Naive thymus-derived CD4-positive, alpha-beta T cell (primary cell): ENCODE measurements at places on chromosomes 5 and 9. TPM values are rescaled to one million over a fixed set of nuclear protein-coding genes. Genes with fewer than 3 reads are reported as not detected.

DNA sequence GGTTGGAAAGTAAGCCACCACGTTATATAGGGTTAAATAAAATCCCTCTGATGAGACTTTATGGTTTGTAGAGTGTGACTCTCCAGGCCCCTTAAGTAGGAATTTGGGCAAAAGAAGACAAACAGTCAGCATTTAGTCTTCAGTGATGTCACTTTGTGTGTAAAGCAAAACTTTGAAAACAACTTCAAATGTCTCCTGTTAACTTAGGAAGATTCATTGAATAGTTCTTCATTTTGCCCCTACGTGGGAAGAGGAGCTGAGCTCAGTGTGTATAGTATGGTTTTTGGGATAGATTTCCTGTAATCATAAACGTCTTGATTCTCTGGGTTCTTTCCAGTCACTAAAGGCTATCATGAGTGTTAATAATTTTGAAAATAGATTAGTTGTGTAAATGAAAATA lies 101.3 kb downstream of the GADD45G start:
- H3K27ac ChIP-seq: no peak overlapping the region
- DNase-seq: no peak
- no peaks in the 10 kb centered on the region for H3K36me3 ChIP-seq
- no peak overlapping the region for H3K4me3 ChIP-seq
- H3K27me3 ChIP-seq: no peaks in the 10 kb centered on the region
- H3K4me1 ChIP-seq: peaks cover 10% of the 10 kb centered on the region

DNA sequence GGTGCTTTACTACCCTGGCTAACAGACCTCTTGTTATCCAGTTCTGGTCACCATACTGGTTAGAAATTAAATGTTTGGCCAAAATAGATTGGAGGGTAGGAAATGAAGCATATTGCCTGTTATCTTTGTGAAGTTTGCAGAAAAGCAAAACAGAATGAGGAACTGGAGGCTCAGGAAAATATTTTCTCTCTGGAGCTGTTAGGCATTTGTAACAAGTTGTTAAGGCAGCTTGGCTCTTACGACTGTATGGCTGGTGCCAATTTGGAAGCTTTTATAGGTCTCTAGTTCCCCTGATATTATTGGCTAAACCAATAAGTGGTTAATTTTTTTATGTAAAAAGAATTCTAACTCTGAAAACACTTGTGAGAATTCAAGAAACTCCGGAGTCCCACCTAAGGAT lies 35.8 kb downstream of the CDH6 start:
- DNase-seq: no peak
- H3K4me3 ChIP-seq: no peak overlapping the region
- no peaks in the 10 kb centered on the region for H3K36me3 ChIP-seq
- H3K4me1 ChIP-seq: no peaks in the 10 kb centered on the region

Gene BAAT
- not detected for polyA plus RNA-seq

DNA sequence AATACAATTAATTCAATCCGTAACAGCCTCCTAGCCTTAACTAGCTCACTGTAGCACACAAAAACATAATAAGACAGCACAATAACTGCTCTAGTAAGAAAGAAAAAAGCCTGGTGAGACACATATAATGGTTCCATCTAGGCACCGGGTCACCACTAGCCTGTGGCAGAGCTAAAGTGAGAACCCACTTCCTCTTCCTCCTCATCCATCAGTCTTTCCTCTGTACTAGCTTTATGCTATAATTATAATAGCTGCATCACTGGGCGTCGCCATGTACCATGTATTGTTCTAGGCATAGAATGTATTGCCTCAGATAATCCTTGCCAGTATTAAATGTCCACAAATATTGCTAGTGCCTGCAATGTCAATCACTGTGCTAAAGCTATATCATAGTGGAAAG lies 23.1 kb downstream of the ADRB2 start:
- H3K36me3 ChIP-seq: no peaks in the 10 kb centered on the region
- H3K4me3 ChIP-seq: peak overlapping the region; percentile 0
- no peaks in the 10 kb centered on the region for H3K27me3 ChIP-seq
- H3K4me1 ChIP-seq: peaks cover 22% of the 10 kb centered on the region

Gene MOB3B
- not detected for polyA plus RNA-seq

- DNase-seq: no peak
- no peak overlapping the region for H3K4me3 ChIP-seq
- peaks cover 43% of the 10 kb centered on the region for H3K36me3 ChIP-seq
- H3K27me3 ChIP-seq: no peaks in the 10 kb centered on the region
- H3K27ac ChIP-seq: no peak overlapping the region
Observed at GRCh38 chr5:179852993-179853547, 5.5 kb downstream of the MRNIP start.

Gene IQGAP2
- 23.8 TPM for polyA plus RNA-seq

GRCh38 chr5:157449011-157449723 lies 10.8 kb upstream of the NIPAL4 start:
- no peaks in the 10 kb centered on the region for H3K4me1 ChIP-seq
- no peaks in the 10 kb centered on the region for H3K36me3 ChIP-seq
- H3K27ac ChIP-seq: no peak overlapping the region
- DNase-seq: no peak
- no peaks in the 10 kb centered on the region for H3K27me3 ChIP-seq
